Caudate nucleus (tissue), 63 donors: ENCODE measurements at places on chromosomes 4 and X.

- DNase-seq = no peak
Measured at GRCh38 chr4:78689700-78690323, 86.3 kb upstream of the BMP2K start.

DNA sequence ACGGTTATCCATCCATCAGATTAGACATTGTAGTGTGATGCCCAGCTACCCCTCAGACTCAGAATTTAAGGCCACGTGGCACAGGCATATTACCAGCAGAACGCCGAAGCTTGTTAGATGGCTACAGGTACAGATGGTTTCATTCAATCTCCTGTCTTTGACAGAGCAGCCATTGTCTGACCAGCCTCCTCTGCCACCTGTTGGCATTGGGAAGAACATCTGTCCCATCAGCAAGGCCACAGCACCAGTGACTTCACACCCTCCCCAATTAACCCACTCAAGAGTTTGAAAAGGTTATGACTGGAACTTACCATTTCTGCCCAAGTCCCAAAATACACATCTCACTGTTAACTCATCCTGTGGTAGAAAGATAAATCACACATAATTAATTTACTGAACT, 22.0 kb upstream of the PHKA2 start:
- DNase-seq = no peak

- no peak for DNase-seq
Measured at GRCh38 chr4:108169664-108170063, 932 bp upstream of the LEF1 start.

GRCh38 chr4:114385195-114385985, 213.2 kb upstream of the UGT8 start:
- DNase-seq = no peak

GRCh38 chr4:141413366-141413765, 192.7 kb downstream of the ZNF330 start:
- DNase-seq = no peak

DNA sequence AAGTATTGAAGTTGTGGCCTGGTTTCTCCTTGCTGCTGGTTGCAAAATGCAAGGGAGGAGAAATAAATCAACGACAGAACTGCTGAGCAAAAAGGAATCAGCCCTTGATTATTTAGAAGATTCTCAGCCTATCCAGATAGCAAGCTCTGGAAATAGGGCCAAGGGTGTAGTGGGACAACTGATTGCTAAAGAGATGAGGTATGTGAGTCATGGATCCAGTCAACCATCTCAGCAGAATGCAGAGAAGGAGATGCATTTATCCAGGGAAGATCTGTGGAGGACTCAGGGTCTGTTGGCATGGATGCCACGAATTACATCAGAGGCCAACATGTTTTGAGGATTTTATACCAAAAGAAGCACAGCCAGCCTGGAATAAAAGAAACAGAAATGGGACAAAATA, 36.7 kb downstream of the FOXR2 start:
- no peak for DNase-seq
